ENCODE measurements at places on chromosomes 5 and 9.

DNA sequence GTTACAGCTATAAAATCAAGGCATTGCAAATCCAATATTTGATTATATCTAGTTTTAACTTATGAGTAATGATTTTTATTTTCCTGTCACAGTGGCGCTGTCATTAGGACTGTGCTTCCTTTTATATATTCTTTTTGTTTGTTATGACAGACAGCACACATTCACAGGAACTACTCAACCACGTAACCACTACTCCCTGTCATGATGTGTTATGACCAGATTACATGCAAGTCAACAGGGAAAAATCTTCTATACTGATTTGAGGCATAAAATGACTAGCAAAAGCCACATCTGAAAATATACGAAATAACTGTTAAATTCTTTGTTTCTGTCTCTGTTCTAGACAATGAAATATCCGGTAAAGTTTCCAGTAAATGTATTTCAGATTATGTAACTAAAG is 25.4 kb downstream of the SREK1 start:
- peak; percentile 4 for DNase-seq

GRCh38 chr5:131067636-131068035 is 97.4 kb downstream of the HINT1 start:
- no peak for DNase-seq

DNA sequence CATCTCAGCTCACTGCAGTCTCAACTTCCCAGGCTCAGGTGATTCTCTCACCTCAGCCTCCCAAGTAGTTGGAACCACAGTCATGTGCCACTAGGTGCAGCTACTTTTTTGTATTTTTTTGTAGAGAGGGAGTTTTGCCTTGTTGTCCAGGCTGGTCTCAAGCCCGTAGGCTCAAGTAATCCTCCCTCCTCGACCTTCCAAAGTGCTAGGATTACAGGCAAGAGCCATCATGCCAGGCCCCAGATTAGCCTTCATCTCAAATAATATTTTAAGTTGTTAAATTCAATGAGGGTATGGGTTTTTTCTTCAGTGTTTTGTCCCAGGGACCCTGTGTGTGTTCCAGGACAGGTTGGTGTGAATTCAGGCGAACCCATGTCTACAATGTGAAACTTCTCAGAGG is 12.5 kb upstream of the RFESD start:
- no peak for DNase-seq

DNA sequence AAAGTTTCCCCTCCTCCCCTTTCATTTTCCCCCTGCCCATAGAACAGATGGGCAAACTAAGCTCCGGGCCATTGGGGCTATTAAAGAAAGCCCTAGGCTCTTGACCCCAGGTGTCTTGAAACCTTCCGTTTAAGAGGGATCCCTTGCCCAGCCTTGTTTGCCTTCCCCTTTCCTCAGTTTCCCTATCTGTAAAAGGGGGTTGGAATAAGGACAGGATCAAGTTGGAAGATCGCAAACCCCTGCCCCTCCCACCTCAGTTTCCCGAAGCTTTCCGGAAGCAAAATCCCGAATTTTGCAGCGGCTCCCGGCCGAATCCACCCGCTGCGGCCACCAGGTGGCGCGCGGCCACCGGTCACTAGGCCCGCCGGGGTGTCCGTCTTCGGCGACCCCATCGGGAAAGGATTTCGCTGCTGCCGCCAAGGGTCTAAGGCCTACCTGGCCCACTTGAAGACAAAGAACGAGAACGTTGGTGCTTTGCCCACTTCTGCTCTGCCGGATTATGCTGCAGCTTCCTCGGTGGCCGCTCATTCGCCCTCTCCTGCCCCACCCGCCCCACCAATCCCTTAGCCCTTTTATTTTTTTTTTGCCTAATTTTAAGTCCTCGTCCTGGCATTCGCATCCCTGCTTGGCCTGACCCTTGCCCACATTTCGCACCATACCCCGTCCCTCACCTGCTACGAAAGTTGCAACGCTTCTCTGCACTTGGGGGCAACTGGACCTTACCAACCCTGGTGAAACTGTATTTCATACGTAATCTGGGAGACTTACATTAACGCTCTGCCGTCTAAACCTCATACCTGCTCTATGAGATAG is 962 bp upstream of the NR6A1 start:
- DNase-seq: peak; percentile 75
